ENCODE measurements at places on chromosomes 13 and 19.

DNA sequence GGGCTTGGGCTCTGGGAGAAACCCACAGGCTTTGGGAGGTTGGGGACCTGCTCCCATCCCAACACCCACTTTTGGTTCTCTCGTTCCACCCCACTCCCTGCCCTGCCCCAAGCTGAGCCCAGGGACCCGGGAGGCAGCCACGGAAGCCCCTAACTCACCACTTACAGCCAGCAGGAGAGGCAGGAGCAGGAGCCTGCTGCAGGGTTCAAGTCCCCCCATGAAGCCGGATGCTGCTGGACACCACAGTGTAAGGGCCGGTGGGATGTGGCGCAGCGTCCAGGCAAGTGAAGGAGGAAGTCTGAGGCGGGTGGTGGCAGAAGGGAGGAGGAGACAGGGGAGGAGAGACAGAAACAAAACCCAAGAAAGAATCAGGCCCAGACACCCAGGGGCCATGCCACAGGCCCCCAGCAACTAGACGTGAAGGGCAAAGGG lies at the start of gene TYROBP:
Gene TYROBP, minus strand, starts transcription at position 286 of the 432 bp plus-strand sequence. Its CDS starts 67 bp downstream, at position 219.
- no peak for DNase-seq

- DNase-seq, result no peak
Observed at GRCh38 chr19:52691215-52691610, 43.6 kb downstream of the ZNF611 start.

GRCh38 chr19:9075064-9075949 lies 11.6 kb upstream of the OR1M1 start:
- peak; percentile 77 for DNase-seq

DNA sequence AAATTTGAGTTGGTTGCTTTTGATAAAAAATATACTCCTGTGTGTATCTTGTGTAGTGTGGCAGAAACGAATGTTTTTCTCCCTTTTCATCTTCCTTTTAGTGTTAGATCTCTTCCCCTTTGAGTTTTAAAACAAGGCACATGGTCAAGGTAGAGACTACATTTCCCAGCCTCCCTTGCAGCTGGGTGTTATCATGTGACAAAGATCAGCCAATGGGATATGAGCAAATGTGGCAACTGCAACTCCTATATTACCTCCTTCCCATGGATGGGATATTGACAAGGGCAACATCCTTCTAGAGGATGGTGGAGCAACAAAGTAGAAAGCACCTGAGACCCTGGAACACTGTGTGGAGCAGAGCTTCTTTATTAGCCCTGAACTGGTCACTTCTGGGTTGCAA lies 42.4 kb downstream of the ADGRE3 start:
- no peak for DNase-seq

- no peak for DNase-seq
Observed at GRCh38 chr13:44425041-44425814, 51.6 kb downstream of the SERP2 start.

DNA sequence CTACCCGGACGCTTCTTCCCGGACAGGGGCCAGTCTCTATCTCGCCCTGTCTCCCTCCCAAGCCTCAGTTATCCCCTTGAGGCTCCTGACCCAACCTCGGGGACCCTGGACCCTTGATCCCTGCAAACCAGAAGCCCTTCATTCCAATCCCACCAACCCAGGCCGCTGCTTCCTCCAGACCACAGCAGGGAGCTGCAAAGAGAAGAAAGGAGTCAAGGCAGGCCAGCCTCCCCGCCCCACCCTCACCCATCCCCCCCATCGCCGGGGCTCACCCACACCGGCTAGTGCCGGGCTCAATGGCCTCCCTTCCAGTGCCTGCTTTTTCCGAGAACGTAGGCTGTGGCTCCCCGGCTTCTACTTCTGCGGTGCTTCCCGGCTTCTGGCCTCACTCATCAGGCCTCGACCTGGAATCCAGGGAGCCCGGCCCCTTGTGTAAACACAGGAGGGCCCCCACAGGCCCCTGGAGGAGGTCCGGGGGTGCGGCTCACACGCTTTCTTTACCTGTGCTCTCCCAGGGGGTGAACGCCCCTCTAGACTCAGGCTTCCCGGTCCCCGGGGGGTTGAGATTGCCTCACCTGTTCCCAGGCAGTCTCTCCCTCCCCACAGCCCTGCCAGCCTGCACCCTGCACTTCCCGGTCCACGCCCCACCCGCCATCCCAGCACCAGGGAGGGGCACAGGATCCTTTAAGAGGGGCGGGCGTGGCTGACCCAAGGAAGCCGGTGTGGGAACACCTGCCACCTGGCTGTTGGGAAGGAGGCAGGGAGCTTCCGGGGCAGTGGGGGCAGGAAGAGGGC lies at the start of gene FAM83E:
Gene FAM83E, minus strand, starts transcription at position 641 of the 795 bp plus-strand sequence. CDS start 1,704 bp downstream, outside the sequence.
- DNase-seq, result no peak

GRCh38 chr13:64959276-64959675 lies 2270.9 kb downstream of the PCDH9 start:
- DNase-seq, result no peak

GRCh38 chr13:82560889-82561288 lies 1321.4 kb downstream of the SLITRK1 start:
- no peak for DNase-seq

GRCh38 chr19:43457809-43458208 lies 7.6 kb downstream of the LYPD3 start:
- DNase-seq, result no peak

DNA sequence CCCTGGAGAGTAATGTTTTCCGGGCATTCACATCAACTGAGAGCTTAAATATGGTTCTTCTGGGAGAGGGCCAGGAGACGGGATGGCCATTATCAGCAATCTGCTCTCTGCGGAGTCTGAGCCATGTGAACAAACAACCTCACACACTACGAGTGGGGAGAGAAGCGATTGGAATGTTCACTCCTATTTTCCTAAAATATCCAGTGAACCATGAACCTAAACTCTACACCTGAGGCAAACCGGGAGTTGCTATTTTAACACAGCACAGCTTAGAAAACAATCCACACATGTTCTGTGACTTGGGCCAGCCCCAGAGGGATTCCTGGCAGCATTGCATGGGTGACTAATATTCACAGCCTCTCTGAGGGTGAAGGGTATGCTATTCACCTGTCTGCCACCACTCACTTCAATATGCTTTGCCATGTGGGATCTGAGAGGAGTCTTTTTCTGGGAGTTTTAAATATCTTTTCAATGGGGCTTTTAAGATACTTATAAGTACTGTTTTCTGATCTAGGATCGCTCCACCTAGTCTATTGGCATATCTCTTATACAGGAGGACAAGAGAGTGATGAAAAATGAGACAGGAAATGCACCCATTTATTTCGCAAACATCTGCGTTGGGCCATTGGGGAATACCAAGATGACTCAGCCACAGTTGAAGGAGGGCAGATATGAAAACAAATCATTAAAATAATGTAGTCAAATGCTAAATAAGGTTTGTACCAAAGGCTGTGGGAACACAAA lies 72.6 kb upstream of the SERP2 start:
- no peak for DNase-seq

DNA sequence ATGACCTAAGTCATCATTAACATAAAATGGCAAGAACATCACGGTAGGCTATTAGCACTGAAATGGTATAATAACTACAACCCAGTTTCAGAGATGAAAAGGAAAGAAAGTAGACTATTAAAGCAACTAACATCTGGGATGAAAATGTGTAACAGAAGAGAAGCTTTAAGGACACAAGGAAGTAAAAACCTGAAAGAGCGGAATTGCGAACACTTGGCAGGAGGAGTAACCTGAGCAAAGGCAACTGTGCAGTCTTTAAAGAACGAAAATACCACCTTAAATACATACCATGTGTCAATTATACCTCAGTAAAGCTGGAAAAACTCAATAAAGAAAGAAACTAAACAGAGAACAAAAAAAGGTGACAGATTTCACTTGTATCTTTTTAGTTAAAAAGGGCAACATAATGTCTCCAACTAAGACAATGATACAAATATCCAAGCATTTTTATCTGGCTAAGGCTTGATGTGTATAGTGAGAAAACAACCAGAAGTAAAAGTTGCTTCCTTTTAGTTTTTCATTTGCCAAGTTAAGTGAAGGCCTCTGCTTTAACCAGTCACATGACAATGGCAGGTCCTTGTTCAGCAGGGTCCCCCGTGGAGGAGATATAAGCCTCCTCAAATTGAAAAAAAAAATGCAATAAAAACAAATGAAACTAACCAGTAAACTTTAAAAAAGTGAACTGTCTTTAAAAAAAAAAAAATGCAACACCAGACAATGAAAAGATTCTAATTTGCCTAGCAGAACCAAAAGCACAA lies 11.6 kb downstream of the USP12 start:
- no peak for DNase-seq

GRCh38 chr13:74919914-74920313 lies 562.1 kb downstream of the TBC1D4 start:
- no peak for DNase-seq

All from left forelimb (tissue), 1 donor.